Dorsolateral prefrontal cortex (tissue), 122 donors: ENCODE measurements at places on chromosomes 13 and 19.

- DNase-seq: no peak
Measured at GRCh38 chr13:108957369-108958012, 328.1 kb downstream of the MYO16 start.

GRCh38 chr13:113649212-113649611, 8.8 kb downstream of the ATP4B start:
- peak; percentile 2 for DNase-seq

DNA sequence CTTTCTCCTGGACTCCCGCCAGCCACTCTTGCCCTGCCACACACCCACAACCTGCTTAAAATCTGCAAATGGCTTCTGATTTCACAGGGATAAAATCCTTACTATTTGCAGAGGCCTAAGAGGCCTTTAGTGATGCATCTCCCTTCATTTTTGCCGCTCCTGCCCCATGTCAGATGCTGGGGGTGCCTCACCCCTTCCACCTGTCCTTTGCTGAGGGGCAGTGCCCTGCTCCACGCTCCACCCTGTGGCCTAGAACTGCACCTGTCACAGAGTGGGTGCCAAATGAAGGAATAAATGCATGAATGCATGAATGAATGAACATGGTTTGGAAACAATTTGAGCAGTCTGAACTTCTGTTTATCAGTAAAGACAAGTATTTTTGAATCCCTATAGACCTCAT, 34.1 kb upstream of the UQCRFS1 start:
- no peak for DNase-seq

DNA sequence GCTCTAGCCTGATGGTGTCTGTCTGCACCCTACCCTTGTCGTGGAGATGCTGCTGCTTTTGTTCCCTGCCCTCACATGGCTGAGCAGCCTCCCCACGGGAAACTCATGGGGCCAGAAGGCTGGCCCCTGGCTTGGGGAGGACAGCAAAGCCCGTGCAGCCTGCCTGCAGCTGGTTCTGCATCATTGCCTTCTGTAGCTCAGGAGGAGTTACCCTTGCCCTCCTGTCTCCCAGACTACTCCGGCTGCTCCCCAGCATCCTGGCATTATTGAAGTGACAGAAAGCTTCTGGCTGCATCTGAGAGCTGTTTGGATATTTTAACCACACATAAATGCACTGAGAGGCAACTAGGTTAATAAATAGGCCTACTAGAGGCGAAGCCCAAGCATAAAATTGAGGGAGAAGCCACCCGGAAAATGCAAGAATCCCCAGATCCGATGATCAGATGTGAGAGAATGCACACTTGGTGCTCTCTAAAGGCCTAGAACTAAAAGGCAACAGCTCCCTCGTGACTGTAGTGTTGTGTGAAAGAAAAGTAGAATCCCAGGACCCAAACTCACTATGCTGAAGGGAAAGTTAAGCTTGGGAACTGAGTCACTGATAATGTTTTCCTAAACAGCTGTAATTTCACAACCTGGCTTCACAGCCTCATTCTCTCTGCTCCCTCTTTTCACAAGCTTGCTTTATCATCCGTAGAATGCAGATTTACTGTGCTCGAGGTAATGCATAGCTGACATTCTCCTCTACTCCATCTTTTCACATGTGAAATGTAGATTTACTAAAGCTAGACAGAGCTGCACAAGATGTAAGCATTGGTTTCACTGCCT, 110.8 kb downstream of the TNFRSF19 start:
- no peak for DNase-seq

DNA sequence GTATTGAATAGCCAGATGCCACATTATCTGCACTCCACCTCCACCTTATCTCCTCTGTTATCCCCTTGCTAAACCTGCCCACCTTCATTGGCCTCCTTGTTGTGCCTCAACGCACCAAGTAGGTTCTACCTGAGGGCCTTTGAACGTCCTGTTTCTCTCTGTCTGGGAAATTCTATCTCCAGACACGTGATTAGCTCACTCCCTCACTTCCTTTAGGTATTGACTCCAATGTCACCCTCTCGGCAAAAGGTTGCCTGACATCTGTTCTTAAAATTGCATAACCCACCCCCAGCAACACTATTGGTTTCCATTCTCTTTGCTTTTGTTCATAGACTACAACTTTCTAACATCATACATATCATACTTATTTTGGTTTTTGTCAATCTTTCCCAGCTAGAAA, 56.5 kb upstream of the MEDAG start:
- DNase-seq: no peak

DNA sequence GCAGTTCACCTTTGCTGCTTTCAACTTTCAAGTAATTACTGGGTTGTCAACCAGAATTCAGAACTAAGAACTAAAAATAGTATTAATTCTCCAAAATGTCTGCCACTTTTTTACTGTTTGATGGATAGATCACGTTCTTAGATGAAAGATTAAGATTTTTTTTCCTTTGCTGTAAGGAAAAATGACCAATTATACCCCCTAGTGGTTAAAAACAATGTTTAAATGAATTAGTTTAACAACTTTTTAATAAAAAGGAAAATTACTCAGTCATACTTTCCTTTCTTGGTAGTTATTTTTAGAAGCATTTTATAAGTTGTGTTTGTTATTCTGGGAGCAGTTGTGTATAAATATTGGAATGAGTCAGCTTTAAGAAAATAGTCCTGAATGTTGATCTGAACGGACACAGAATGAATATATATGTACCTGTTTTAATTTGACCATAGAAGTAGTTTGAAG, 4.6 kb downstream of the TM9SF2 start:
- no peak for DNase-seq

- no peak for DNase-seq
Measured at GRCh38 chr19:325173-325936, 19.2 kb downstream of the MIER2 start.

DNA sequence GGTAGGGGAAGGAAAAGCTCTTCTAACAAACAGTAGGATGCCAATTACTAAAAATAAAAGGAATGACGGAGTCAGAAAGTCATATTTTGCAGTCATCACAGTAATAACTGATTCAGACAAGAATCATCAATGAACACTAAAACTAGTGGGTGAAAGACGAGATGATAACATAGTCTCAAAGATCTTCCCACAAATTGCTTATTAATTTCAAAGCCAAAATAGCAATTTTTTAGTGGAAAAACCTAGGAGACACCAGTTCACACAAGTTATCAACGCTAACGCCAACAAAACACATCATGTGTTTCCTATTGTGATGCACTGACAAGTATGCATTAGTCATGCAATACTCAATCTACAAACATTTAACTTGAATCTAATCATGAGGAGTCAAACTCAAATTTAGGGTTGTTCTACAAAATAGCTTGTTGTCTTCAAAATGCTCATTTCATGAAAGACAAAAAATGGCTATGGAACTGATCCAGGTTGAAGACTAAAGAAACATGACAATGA, 18.6 kb downstream of the ZNF233 start:
- no peak for DNase-seq

GRCh38 chr19:56966225-56966696, 125.7 kb upstream of the PEG3 start:
- DNase-seq: no peak

DNA sequence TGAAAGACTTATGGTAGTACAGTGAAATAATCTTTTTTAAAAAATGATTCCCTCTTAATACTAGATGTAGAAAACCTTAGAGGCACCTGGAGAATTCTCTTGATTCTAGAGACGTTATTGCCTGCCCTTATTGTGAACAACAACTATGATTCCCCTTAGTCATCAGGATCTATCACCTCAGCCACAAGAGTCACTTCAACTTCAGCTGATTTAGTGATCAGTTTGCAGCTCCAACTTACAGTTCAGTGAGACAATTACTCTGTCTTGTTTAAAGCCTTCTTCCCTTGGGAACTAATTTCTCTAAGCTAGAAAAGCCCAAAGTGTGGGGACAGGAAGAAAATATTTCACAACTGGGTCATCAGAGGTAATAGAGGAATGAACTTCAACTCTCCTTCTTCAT, 254.3 kb upstream of the SLITRK1 start:
- no peak for DNase-seq

DNA sequence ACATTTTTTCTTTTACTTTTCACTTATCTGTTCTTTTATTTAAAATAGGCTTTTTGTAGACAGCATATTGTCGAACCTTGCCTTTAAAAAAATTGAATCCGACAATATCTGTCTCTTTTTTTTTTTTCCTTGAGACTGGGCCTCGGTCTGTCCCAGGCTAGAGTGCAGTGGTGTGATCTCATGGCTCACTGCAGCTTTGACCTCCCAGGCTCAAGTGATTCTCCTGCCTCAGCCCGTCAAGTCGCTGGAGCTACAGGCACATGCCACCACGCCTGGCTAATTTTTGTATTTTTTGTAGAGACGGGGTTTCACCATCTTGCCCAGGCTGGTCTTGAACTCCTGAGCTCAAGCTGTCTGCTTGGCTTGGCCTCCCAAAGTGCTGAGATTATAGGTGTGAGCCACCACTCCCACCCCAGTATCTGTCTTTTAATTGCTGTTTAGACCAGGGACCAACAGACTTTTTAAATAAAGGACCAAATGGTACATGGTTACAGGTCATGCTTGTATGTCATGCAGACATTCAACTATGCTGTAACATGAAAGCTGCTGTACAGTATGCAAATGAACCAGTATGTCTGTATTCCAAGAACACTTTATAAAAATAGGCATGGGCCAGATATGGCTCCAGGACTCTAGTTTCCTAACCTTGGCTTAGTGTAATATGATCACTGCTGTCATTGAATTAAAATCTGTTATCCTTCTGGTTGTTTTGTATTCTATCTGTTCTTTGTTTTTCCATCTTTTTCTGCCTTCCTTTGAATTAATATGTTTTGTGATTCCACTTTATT, 80.3 kb downstream of the GJA3 start:
- no peak for DNase-seq

DNA sequence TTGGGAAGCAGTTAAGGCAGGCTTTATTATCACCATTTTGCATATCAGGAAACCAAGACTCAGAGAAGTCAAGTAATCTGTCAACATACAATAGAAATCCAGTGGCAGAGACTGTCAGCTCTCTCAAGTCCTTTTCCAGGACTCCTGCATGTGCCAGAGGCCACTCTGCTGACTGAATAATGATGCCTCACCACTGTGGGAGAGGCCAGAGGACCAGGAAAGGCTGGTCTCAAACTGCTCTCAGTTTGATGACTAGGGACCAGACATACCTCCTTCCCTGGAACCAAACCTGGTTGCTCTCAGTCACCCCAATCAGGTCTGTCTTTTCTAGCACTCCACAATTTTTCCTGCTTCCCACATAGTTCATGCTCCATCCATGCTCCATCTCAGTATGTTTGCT, 8.0 kb downstream of the RNASEH2B start:
- no peak for DNase-seq

DNA sequence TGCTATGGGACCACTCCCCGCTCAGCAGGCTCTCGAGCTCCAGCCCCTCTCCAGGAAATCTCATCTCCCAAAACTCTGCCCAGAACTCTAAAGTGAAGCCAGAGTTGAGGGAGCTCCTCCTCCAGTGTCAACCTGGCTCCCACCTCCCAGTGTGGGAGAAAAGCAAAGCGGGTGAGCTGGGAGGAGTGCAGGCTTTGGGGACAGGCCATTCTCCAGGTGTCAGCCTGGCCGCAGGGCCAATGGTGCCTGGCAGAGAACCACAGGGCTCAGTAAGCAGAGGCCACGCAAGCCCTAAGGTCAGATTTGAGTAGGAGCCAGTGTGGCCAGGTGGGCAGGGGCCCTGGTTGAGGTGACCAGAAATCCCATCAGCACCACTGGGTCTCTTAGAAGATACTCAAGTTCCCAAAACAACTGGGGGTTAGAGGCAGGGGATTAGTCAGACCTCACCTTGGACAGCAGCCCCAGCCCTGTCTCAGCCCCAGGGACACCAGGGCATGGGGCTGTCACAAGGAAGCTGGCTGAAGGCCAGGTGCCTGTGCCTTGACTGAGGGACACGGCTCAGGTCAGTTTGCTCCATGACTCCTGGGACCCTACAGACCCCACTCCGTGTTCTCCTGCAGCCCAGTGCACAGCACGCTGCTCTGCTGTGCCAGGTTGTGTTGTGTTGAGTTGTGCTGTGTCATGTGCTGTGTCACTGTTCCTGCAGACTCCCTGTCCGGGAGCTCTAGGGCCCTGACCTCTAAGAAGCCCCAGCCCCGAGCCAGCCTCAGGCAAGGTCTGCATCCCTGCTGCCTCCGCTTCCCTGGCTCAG, 2.8 kb upstream of the ZNF181 start:
- no peak for DNase-seq

GRCh38 chr13:39313721-39314120, 275.5 kb downstream of the NHLRC3 start:
- no peak for DNase-seq

GRCh38 chr13:74250738-74251190, 116.6 kb upstream of the KLF12 start:
- no peak for DNase-seq
